ENCODE measurements at places on chromosomes 2 and 18.

GRCh38 chr2:66566726-66567399, 131.9 kb downstream of the MEIS1 start:
- DNase-seq = no peak

DNA sequence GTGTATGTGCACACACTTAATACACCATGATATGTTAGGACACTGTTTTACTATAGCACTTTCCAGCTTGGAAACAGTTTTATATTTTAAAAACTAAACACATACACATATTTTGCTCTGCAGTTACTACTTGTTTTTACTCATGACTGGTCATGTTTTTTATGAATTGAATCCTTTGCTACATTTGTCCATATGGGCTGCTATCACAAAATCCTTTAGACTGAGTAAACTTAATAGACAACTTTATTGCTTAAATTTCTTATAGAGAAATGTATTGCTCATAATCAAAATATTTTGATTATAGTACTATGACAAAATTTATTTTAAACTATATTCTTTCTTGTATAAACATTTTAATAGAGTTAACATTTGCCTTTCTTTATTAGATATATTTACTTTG, 314.8 kb downstream of the RBM43 start:
- no peak for DNase-seq

GRCh38 chr2:43774617-43775016, 778 bp downstream of the DYNC2LI1 start:
- DNase-seq = no peak

DNA sequence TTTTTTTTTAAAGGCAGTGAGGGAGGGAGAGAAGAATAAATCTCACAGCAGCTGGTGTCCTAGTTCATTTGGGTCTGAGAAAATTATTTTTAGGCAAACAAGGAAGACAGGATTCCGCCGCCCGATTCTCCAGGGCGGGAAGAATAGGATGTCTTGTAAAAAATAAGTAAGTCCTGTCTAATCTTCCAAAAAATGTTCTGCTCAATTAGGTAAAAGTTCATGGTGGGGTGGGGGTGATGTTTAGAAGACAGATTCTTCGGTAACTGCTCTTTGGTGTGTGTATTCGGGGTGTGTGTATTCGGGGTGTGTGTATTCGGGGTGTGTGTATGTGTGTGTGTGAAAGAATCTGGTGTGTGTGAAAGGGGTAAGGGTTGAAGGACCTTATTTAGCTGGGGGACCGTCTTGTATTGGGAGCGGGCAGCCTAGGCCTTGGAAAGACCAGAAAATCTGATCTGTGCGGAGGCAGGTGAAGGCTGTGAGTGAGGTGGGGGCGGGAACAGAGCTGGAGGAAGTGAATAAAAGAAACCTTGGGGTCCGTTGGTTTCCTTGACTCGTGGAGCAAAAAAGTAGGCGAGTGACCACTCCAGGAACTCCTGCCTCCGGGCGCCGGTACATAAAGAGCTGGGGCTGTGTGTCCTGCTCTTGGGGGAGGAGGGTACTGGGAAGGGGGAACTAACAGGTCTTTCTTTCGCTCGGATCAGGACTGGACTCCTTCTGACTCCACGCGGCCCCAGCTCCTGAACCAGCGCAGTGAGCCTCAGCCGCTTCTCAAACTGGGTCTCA, 4.4 kb upstream of the PAX3 start:
- DNase-seq = no peak

DNA sequence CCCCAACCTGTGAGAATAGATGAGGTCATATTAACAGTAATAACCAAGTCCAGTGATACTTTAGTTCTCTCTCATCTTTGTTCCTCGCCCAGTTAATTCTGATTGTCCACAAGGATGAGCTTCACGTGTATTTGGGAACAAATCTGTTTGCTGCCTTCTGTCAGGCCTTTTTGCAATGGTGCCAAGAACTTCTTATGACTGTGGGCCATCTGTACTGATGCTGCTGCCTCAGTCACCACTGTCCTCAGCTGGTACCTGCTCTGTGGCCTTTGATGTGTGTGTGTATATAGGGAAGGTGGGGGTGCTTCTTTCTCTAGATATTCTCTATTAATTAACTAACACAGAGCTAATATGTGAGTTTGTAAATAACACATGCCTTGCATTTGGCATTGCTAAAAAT, 392.9 kb downstream of the TGIF1 start:
- DNase-seq = no peak

GRCh38 chr2:7683708-7684107, 766.5 kb downstream of the RNF144A start:
- DNase-seq = no peak

DNA sequence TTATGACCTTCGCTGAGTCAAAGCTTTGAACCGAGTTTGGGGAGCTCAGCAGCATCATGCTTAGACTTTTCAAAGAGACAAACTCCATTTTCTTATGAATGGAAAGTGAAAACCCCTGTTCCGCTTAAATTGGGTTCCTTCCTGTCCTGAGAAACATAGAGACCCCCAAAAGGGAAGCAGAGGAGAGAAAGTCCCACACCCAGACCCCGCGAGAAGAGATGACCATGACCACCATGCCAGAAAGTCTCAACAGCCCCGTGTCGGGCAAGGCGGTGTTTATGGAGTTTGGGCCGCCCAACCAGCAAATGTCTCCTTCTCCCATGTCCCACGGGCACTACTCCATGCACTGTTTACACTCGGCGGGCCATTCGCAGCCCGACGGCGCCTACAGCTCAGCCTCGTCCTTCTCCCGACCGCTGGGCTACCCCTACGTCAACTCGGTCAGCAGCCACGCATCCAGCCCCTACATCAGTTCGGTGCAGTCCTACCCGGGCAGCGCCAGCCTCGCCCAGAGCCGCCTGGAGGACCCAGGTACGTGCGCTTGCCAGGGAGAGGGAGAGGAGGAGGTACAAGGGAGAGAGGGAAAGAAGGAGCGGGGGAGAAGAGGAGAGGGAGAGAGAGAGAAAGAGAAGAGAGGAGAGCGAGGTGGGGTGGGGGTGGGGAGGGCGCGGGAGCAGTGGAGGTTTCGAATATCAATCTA, at the start of gene DLX1:
TSS of gene DLX1 (plus strand) at position 48 of the 700 bp plus-strand sequence. CDS start at position 219, 171 bp downstream.
- DNase-seq = no peak

- no peak for DNase-seq
These were observed 46.3 kb upstream of the SEMA4C start for GRCh38 chr2:96916156-96916630.

GRCh38 chr2:16506366-16506765, 159.3 kb downstream of the CYRIA start:
- DNase-seq = no peak

- no peak for DNase-seq
These were observed 158.3 kb upstream of the DTNA start for GRCh38 chr18:34551824-34552223.

DNA sequence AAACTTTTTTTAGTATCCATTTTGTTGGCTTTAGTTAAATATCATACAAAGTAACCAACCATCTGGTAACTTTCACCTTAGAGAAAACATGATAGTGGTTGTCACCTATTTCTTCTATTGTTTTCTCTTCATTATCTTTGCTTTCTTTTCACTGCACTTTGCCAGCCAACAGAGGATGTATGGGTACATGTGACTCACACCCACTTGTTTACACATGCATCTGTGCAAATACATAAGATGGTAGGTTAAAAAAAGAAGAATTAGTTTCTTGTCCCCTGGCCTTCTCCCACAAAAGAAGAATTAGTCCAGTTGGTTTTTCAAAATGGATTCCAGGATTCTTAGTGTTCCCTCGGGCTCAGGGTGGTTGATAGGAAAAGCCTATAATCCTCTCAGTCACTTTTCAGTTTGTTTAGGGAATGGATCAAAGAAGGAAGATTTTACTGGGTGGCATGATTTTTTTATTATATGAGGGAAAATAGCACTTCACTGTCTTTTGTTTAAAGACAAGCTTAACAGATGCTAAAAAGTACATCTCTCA, 46.6 kb downstream of the CDK15 start:
- peak; percentile 51 for DNase-seq

- DNase-seq = peak; percentile 12
These were observed 16.7 kb downstream of the TSN start for GRCh38 chr2:121771976-121772742.

DNA sequence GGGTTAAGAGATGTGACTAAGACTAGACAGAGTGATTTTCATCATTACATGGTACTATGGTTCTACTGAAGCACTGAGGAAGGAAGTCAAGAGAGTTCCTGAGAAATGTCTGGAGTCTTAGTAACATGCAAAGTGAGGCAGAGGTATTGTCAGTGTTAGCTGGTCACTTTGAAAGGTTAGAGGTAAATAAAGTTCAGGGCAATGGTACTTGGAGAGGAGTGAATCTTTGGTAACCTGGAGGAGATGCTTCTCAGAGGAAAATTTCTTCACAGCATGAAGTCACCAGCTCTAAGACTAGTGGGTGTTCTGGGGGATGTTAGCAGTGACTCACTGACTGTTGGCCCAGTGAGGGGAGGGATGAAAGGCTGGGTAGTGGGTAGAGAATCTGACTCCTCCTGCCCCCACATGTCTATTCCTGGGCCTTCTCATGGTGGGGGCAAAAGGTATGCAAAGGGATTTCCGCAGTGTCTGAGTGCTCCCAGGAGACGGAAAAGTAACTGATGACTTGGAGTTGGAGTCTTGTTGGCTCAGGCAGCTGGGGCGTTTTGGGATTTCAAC, 23.3 kb upstream of the IL1RN start:
- peak; percentile 75 for DNase-seq

DNA sequence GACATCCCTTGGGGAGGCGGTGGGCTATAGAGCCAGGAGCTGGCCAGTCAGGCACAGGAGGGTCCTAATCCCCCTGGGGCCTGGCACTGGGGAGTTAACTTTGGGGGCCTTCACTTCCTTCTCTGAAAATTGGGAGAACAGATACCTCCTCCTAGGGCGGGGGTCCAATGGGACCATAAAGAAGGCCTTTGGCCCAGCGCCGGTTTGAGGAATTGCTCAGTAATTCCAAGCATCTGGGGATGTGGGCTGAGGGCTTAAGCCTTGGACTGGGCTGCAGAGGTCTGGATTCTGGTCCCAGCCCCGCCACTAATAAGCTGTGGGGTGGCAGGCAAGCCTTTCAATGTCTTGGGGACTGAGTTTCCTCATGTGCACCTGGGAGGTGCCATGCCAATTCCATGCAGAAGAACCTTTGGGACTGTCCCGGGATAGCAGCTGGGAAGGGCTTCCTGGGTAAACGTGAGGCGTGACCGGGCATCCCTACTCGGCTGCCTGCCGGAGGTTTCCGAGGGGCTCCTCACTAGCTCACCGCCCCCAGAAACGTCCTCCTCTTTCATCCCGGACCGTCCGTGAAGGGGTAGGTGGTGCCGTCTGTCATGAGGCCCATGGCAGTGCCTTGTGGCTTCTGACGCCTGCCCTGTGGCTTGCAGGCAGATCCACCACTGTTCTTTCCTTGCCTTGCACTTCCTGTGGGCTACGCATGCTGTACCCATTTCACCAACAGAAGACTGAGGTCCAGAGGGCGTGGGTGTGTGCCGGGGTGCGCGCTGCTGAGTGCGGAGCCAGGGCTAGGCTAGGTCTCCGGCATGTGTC, 67.4 kb upstream of the HPCAL1 start:
- peak; percentile 5 for DNase-seq

DNA sequence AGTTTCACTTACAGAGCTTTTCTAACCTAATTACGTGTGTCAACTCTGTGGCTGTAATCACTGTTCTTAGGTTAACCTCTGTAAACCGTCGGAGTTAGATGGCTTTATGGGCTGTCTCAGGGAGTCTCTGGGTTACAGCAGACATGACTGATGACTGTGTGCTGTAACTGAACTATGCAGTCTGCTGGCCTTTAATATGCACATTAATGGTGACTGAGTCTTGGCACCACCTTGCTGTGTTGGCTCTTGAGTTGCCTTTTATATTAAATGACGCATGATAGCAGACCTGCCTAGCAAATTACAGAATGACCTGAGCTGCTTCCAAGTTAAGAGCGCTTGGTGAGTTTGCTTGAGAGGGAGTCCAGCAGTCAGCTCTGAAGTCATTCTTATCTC, 90.1 kb downstream of the ACKR3 start:
- peak; percentile 82 for DNase-seq

- no peak for DNase-seq
These were observed 223.6 kb downstream of the ALPK2 start for GRCh38 chr18:58405107-58405898.

- DNase-seq = no peak
These were observed 85.8 kb downstream of the PLCL1 start for GRCh38 chr2:197890168-197890567.

- peak; percentile 21 for DNase-seq
These were observed 15.2 kb downstream of the GALNT3 start for GRCh38 chr2:165778653-165779451.
